ENCODE measurements at places on chromosomes 12 and 14.

DNA sequence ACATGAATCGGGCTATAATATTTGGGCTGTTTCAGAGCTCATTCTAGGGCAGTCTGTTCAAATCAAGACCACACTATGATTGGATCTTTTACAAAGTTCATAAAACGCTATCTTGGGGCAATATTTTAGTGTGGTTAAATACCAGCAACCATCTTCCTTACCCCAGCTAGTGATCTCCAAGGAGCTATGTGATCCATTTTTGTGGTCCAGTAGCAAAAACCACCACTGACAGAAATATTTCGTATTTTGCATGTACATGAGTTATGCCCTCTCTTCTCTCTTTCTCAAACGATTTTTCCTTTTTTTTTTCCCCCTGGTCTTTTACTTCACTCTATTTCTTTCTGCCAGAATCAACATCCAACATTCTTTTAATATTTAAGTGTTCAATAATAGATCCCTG is 280.6 kb upstream of the KITLG start:
- DNase-seq, result no peak

- DNase-seq, result no peak
Measured at GRCh38 chr14:80627745-80628144, 313.8 kb downstream of the CEP128 start.

- DNase-seq, result no peak
Measured at GRCh38 chr14:78091361-78091760, 78.8 kb upstream of the NRXN3 start.

- no peak for DNase-seq
Measured at GRCh38 chr12:19192710-19193109, 63.2 kb downstream of the PLEKHA5 start.

DNA sequence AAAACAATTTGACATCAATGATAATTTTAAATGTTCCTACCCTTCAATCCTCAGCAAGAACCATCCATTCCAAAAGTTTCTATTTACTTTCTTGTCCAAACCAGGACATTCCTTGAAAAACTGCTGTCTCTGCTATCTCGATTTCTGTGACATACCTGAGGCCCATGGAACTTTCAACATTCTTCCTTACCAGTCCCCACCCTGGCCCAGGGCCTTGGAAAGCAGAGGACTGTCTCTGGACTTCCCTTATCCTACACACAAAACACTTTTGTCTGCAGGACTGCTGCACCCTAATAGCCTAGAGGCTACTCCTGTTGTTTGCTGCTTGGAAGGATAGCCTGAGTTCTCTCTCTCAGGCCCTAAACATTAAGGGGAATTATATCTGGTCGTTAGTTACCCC is 151.8 kb upstream of the DHRS4 start:
- DNase-seq, result no peak

- no peak for DNase-seq
Measured at GRCh38 chr12:96822641-96823040, 84.4 kb upstream of the NEDD1 start.
